Right renal pelvis (tissue), 4 donors: ENCODE measurements at places on chromosomes 2 and 18.
A peak's percentile ranks its signal among the peaks of the same experiment; 100 is the strongest.

- DNase-seq, result peak; percentile 26
These were observed 18.8 kb downstream of the KLHL41 start for GRCh38 chr2:169528271-169528701.

DNA sequence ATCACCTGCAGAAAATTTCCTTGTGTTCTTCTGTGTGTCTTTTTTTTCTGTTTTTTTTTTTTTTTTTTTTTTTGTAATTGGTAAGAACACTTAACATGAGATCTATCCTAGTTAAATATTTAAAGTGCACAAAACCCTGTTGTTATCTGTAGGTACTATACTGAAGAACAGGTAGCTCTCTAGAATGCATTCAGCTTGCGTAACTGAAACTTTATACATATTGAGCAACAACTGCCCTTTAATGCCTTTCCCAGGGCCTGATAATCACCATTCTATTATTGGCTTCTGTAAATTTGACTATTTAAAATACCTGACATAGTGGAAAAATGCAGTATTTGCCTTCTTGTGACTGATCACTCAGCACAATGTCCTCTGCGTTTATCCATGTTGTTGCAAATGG, 701.8 kb downstream of the SUCLG1 start:
- DNase-seq, result no peak

- DNase-seq, result no peak
These were observed 115.8 kb upstream of the ALKAL2 start for GRCh38 chr2:403682-404081.

DNA sequence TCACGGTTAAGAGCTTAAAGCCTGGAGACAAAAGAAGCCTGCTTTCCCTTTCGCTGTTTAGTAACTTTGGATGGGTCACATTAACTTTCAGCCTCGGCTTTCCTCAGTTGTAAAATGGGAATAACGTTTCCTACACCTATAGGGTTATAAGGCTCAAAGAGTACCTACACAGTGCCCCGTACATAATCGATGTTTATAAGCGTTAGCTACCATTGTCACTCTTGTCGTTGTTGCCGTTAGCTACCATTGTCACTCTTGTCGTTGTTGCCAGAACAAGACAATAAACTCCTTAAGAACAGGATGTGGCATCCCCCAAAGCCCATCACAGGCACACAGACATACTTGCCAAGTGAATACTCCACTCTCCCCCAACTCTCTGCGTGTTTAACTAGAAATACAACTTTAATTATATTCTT, 901 bp upstream of the MFSD6 start:
- DNase-seq, result no peak

GRCh38 chr2:168243061-168243460, 4.3 kb downstream of the STK39 start:
- no peak for DNase-seq
